Cardiac muscle cell (in vitro differentiated cells and primary cell): ENCODE measurements at places on chromosomes 4 and X.

- H3K36me3 ChIP-seq: no peaks in the 10 kb centered on the region
- H3K27ac ChIP-seq: no peak overlapping the region
- peaks cover 5% of the 10 kb centered on the region for H3K27me3 ChIP-seq
- H3K4me1 ChIP-seq: peaks cover 6% of the 10 kb centered on the region
- DNase-seq: peak; percentile 67
Observed at GRCh38 chr4:121070696-121071639, 1.4 kb downstream of the NDNF start.

GRCh38 chrX:81110286-81110685 lies 91.4 kb downstream of the HMGN5 start:
- no peaks in the 10 kb centered on the region for H3K27me3 ChIP-seq
- no peak overlapping the region for H3K4me3 ChIP-seq
- DNase-seq: no peak
- no peak overlapping the region for H3K27ac ChIP-seq
- H3K36me3 ChIP-seq: no peaks in the 10 kb centered on the region

- no peaks in the 10 kb centered on the region for H3K4me1 ChIP-seq
- no peaks in the 10 kb centered on the region for H3K27me3 ChIP-seq
- no peak overlapping the region for H3K27ac ChIP-seq
- DNase-seq: no peak
- H3K4me3 ChIP-seq: no peak overlapping the region
- H3K36me3 ChIP-seq: no peaks in the 10 kb centered on the region
Observed at GRCh38 chrX:19836337-19836736, 51.1 kb downstream of the SH3KBP1 start.

DNA sequence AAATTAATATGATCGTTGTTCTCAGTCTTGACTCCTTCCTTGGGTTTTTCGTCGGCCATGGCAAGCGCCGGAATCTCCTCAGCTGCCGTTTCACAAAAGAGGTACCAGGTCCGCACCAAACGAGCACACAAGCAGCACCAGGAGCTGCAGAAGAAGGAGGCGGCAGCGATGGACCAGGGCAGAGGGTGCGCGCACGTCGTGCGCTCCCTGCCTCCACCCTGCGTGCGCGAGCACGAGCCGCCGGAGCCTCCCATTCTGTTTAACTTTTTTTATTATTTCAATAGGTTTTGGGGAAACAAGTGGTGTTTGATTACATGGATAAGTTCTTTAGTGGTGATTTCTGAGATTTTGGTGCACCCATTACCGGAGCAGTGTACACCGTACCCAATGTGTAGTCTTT lies 158.2 kb downstream of the PLS3 start:
- H3K4me1 ChIP-seq: no peaks in the 10 kb centered on the region
- no peak overlapping the region for H3K4me3 ChIP-seq
- DNase-seq: no peak
- no peaks in the 10 kb centered on the region for H3K27me3 ChIP-seq

- no peak for DNase-seq
- no peaks in the 10 kb centered on the region for H3K4me1 ChIP-seq
- no peaks in the 10 kb centered on the region for H3K27me3 ChIP-seq
- peaks cover 7% of the 10 kb centered on the region for H3K36me3 ChIP-seq
- no peak overlapping the region for H3K27ac ChIP-seq
Observed at GRCh38 chrX:109685656-109686078, 47.4 kb downstream of the ACSL4 start.

- DNase-seq: no peak
- no peaks in the 10 kb centered on the region for H3K36me3 ChIP-seq
Observed at GRCh38 chr4:153512162-153512852, 46.1 kb downstream of the TMEM131L start.

DNA sequence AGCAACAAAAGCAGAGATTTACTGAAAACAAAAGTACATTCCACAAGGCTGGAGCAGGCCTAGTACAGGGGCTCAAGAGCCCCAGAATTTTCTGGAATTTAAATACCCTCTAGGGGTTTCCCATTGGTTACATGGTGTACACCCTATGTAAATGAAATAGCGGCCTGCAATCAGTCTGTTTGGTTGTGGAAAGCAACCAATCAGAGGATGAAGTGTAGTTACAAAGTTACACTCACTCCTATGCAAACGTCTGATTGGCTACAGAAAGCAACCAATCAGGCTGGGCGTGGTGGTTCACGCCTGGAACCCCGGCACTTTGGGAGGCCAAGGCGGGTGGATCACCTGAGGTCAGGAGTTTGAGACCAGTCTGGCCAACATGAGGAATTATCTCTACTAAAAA lies 13.8 kb upstream of the TXLNG start:
- H3K27me3 ChIP-seq: no peaks in the 10 kb centered on the region
- H3K36me3 ChIP-seq: no peaks in the 10 kb centered on the region
- no peaks in the 10 kb centered on the region for H3K4me1 ChIP-seq
- H3K27ac ChIP-seq: peak overlapping the region; percentile 89
- H3K4me3 ChIP-seq: no peak overlapping the region

DNA sequence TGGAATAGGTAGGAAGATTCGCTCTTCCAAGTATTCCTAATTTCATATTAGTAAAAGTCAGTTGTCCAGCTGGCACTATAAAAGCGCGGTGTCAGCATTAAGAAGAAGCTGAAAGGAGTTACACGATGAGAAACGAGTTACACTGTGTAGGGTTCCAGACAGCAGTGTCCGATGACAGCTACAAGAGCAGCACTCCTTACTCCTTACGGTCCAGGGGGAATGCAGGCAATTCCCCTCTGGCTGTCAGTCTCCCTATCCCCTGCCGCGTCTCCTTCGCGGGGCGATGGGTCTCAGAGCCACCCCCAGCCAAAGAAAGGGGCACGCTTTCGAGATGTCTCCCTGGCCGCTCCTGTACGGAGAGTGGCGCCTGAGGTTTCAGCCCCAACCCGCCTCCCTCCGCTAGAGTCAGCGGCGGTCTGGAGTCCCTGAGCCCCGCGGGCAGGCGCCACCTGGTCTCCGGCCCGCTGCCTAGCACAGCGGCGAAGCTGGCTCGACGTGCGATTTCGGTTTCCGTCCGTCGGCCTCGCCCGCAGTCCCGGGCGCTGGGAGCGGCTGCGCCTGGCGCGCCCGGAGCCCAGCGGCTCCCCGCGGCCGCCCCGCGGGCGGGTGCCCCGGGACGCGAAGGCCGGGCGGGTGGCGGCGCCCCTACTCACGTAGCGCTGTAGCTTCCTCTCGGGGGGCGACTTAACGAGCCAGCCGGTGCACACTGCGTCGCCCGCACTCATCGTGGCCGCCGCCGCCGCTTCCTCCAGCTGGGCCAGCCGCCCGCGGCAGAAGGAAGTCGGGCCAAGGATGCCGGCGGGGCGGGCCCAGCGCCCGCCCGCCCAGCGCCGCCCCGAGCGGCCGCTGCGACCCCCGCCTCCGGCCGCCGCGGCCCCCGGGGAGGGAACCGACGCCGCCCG lies at the start of gene GAB3:
GAB3 (minus strand) TSS at position 777 of the 902 bp plus-strand sequence; CDS start at position 725, 52 bp downstream.
- no peaks in the 10 kb centered on the region for H3K36me3 ChIP-seq
- H3K4me1 ChIP-seq: peaks cover 6% of the 10 kb centered on the region
- H3K27ac ChIP-seq: peak within 1 kb of the TSS; percentile 77
- H3K27me3 ChIP-seq: peaks cover 9% of the 10 kb centered on the region
- peak; percentile 77 for DNase-seq

DNA sequence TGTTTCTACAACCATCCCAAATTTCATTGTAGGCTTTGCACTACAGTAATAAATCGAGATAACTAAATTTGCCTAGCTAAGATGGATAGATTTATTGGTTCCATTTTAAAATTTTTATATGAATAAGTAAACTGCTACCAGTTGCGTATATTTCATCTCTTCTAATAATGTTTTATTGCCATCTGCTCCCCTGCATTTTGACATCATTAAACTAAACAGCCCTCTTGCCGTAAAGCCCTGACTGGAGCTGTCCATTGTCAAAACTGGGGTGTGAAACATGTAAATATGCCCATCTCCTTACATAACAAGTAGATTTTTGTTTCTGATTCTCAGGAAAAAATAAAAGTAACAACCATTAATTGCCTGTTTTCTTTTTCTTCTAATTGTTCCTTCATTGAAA lies 130.8 kb upstream of the BMPR1B start:
- H3K36me3 ChIP-seq: peaks cover 61% of the 10 kb centered on the region
- H3K4me1 ChIP-seq: no peaks in the 10 kb centered on the region
- peak overlapping the region; percentile 18 for H3K27ac ChIP-seq
- H3K4me3 ChIP-seq: no peak overlapping the region

- no peak overlapping the region for H3K4me3 ChIP-seq
- no peaks in the 10 kb centered on the region for H3K36me3 ChIP-seq
- DNase-seq: no peak
- H3K27me3 ChIP-seq: no peaks in the 10 kb centered on the region
- H3K27ac ChIP-seq: no peak overlapping the region
- H3K4me1 ChIP-seq: no peaks in the 10 kb centered on the region
Observed at GRCh38 chrX:7082556-7082955, 65.0 kb upstream of the STS start.

GRCh38 chrX:20315140-20315539 lies 48.4 kb upstream of the RPS6KA3 start:
- no peak for DNase-seq
- H3K27me3 ChIP-seq: no peaks in the 10 kb centered on the region
- H3K4me3 ChIP-seq: no peak overlapping the region
- no peaks in the 10 kb centered on the region for H3K36me3 ChIP-seq
- H3K27ac ChIP-seq: no peak overlapping the region

GRCh38 chr4:22502895-22503814 lies 12.7 kb downstream of the ADGRA3 start:
- H3K27ac ChIP-seq: no peak overlapping the region
- DNase-seq: no peak
- no peaks in the 10 kb centered on the region for H3K36me3 ChIP-seq
- H3K27me3 ChIP-seq: no peaks in the 10 kb centered on the region
- no peaks in the 10 kb centered on the region for H3K4me1 ChIP-seq

DNA sequence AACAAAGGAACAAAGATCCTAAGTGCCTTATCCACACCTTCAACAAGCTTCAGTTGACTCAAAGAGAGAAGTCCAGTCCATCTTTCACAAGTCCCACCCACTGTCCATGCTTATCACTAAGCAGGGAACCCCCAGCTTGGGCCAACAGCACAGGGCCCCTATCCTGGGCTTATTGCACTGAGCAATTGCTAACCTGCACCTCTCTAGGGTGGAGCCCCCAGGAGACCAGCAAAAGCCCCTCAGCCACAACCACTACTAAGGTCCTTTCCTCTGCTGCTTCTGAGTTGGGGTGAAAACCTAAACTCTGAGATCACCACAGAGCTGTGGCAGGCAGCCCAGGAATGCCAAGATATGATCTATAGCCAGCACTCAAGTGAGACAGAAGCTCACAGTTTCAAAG lies 96.7 kb upstream of the PBDC1 start:
- DNase-seq: no peak
- no peaks in the 10 kb centered on the region for H3K4me1 ChIP-seq
- H3K27ac ChIP-seq: no peak overlapping the region
- no peaks in the 10 kb centered on the region for H3K27me3 ChIP-seq

DNA sequence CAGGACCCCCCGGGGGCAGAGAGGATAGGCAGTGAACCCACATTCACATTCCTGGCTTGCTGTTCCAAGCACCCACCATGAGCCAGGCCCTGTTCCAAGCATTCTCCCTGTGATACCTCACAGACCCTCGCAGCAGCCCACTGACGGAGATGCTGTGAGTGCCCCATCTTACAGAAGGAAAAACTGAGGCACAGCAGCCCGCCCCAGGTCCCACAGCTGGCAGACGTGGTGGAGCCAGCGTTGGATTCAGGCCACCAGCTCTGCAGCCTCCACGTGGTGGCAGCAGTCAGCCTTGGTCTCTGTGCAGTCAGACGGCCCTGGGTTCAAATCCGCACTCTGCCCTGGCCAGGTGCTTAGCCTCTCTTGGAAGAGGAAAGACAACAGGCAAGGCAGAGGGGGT lies 16.8 kb downstream of the MAN2B2 start:
- H3K4me1 ChIP-seq: no peaks in the 10 kb centered on the region
- H3K27ac ChIP-seq: no peak overlapping the region
- H3K36me3 ChIP-seq: no peaks in the 10 kb centered on the region
- no peaks in the 10 kb centered on the region for H3K27me3 ChIP-seq
- no peak overlapping the region for H3K4me3 ChIP-seq

DNA sequence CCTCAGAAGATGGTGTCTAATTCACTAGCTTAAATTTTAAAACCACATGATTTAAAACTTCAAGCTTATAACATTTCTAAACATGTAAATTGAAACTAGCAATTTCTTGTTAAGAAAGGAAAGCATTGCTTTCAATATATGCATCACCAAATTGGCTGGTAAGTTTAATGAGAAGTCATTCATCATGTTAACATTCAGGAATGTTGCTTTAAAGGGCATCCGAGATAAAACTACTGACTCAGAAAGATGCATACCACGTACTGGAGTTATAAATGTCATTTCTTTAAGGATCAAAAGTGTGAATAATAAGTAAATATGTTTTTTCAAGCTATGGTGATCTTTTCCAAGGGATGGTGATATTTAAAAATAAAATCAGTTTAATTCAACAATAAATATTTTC lies 83.3 kb upstream of the VCX2 start:
- no peak overlapping the region for H3K4me3 ChIP-seq
- no peak for DNase-seq
- H3K36me3 ChIP-seq: no peaks in the 10 kb centered on the region
- peaks cover 11% of the 10 kb centered on the region for H3K4me1 ChIP-seq

DNA sequence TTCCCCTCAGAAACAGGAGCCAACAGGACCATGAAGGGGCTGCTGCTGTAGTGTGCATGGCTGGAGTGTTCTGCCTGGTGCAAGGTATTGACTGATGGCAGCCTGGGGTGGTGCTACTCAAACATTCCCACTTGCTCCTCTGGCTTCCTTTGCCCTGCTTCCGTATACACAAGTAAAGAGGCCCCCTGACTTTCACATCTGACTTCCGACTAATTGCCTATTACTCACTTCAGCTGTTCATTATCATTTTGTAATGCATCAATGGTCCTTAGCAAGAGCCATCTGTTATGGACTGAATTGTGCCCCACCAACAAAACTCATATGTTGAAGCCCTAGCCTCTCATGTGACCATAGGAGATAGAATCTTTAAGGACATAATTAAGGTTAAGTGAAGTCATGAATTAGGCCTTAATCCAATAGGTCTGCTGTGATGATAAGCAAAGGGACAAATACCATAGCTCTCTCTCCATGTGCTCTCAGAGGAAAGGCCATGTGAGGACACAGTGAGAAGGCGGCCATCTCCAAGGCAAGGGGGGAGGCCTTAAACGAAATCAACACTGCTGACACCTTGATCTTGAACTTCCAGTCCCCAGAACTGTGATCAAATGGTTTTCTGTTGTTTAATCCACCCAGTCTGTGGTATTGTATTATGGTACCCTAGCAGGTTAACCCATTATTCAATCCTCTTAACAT lies 122.5 kb upstream of the CLNK start:
- no peaks in the 10 kb centered on the region for H3K36me3 ChIP-seq
- no peak overlapping the region for H3K4me3 ChIP-seq
- DNase-seq: no peak
